NCI-H1930 (cell line): ENCODE measurements at places on chromosomes 7 and 10.
A peak's percentile ranks its signal among the peaks of the same experiment; 100 is the strongest.

- DNase-seq = no peak
These were observed 610.5 kb upstream of the PFKP start for GRCh38 chr10:2456834-2457233.

DNA sequence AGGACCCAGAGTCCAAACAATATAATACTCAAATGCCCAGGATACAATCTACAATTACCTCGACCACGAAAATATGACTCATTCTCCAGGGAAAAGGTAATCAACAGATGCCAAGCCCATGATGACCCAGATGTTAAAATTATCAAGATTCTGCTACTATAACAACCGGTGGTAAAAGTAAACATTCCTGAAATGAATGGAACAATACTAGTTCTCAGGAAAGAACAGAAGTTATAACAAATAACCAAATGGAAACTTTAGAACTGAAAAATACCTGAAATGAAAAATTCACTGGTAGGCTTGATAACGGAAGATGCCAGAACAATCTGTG, 34.1 kb upstream of the GUSB start:
- no peak for DNase-seq

GRCh38 chr7:99606531-99606930, 8.5 kb downstream of the TMEM225B start:
- DNase-seq = no peak

DNA sequence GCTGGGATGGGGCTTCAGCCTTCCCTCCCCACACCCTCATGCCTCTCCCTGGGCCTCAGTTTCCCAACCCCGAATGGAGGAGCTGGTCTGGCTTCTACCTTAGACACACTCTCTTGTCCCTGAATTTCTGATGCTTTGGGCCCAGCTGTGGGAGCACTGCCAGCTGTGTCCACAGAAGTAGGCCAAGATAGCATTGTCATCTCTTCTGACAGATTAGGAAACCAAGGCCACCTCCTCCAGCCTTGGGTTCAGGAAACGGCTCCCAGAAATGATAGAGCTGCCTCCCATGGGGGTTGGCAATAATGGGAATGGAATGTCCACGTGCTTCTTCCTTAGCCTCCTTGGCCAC, 1.3 kb downstream of the PPIF start:
- no peak for DNase-seq

GRCh38 chr7:41699516-41699915, 3.4 kb downstream of the INHBA start:
- no peak for DNase-seq

GRCh38 chr7:55515569-55516279, 56.6 kb downstream of the VOPP1 start:
- no peak for DNase-seq

- no peak for DNase-seq
These were observed 607.6 kb downstream of the KCNMA1 start for GRCh38 chr10:77029777-77030717.

- no peak for DNase-seq
These were observed 49.3 kb downstream of the STK32C start for GRCh38 chr10:132258423-132258822.

DNA sequence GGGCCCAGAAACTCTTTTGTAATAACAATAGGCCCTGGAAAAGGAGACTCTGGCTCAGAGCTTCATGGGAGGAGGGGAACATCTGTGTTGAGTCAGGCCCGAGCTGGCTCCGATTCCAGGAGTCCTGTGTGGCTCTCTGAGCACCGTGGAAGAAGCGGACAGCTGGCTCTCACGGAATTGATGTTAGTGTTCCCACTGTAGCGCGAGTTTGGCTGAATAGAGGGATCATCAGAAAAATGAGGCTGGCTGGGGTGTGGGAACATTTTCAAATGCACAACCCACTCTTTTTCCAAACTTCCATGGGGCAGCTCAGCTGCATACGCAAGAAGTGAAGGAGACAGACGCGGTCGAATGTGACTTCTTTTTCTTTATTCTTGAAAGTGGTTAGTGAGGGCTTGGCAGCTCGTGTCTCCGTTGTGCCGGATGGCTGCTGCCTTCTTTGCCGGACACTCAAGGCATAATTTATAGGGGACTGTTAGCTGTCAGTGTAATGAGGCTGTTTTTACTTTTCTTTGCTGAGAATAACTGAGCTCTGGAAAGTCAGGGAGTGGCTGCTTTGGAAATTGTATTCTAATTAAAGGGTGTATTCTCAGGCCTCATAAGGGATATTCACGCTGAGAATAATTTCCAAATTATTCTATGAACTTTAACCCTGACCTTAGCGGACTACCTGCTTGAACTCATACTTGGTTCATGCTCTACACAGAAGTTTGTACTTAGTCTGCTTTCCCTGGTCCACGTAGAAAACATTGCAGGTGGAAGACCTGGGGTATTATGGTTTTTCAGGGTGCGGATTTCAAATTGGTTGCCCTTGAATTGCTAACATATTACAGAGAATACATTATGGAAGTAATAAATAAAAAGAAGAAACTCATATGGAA, 23.1 kb downstream of the MDFIC start:
- DNase-seq = no peak

GRCh38 chr10:122990278-122990677, 10.1 kb downstream of the PSTK start:
- no peak for DNase-seq

- no peak for DNase-seq
These were observed 663.6 kb downstream of the PARD3 start for GRCh38 chr10:34151481-34151880.

- DNase-seq = no peak
These were observed 6.5 kb downstream of the ZSWIM8 start for GRCh38 chr10:73791871-73792400.

GRCh38 chr10:1685699-1686490, 51.4 kb downstream of the ADARB2 start:
- DNase-seq = no peak

- no peak for DNase-seq
These were observed 67.8 kb downstream of the PHTF2 start for GRCh38 chr7:77866370-77866769.

GRCh38 chr7:17651863-17652385, 288.4 kb downstream of the SNX13 start:
- no peak for DNase-seq

GRCh38 chr7:27890205-27890849, 150.4 kb downstream of the TAX1BP1 start:
- DNase-seq = no peak

- DNase-seq = no peak
These were observed 24.0 kb upstream of the PAPSS2 start for GRCh38 chr10:87635498-87636312.

- no peak for DNase-seq
These were observed 51.7 kb downstream of the ADRA2A start for GRCh38 chr10:111128331-111129180.

- no peak for DNase-seq
These were observed 6.3 kb upstream of the SMKR1 start for GRCh38 chr7:129495987-129496386.

DNA sequence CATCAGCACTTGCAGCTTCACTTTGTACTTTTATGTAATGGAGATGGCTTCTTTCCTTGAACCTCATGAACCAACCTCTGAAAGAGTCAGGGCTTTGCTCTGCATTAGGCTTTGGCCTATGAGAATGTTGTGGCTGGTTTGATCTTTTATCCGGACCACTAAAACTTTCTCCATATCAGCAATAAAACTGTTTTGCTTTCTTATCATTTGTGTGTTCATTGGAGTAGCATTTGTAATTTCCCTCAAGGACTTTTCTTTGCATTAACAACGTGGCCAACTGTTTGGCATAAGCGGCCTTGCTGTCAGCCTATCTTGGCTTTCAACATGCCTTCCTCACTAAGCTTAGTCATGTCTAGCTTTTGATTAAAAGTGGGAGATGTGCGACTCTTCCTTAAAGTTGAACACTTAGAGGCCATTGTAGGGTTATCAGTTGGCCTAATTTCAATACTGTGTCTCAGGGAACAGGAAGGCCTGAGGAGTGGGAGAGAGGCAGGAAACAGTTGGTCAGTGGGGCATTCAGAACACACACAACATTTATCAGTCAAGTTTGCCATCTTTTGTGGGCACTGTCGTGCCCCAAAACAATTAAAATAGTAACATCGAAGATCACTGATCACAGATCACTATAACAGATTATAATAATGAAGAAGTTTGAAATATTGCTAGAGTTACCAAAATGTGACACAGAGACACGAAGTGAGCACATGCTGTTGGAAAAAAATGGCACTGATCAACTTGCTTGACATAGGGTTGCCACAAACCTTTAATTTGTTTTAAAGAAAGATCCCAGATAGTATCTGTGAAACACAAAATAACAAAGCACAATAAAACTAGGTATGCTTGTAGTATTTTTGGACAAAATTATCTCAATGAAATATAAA, 64.7 kb downstream of the NRF1 start:
- no peak for DNase-seq

DNA sequence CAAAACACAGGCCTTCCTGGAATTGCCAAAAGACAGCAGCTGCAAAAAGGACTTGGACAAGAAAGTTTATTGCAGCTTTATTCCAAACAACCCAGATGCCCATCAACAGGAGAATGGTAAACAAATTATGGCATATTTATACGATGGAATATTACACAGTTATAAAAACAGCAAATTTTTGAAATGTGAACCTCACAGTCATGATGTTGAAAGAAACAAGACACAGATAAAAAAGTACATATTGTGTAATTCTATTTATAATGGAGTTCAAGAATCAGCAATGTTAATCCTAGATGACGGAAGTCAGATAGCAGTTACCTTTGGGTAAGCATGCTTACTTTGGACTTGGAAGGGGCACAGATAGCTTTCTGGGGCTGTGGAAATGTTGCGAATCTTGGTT, 44.4 kb downstream of the SYPL1 start:
- no peak for DNase-seq

GRCh38 chr7:36346260-36346831, 43.3 kb upstream of the ANLN start:
- DNase-seq = no peak

DNA sequence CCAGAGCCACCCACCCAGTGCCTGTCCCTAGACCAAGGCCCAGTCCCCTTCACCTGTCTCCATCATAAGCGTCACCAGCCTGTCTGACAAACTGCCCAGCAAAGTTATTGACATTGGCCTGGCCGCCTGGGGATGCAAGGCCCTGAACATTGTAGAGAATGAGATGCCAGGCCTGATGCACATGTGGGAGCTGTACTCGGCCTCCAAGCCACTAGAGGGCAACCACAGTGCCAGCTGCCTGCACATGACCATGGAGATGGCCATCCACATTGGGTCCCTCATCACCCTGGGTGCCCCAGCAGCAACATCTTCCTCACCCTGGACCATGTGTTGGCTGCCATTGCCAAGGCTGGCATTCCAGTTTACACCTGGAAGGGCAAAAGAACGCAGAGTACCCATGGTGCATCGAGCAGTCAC, 63.7 kb upstream of the ANTXRL start:
- DNase-seq = no peak

GRCh38 chr7:92749832-92750446, 86.4 kb downstream of the CDK6 start:
- no peak for DNase-seq

- DNase-seq = no peak
These were observed 79.7 kb downstream of the FOXL3 start for GRCh38 chr7:369476-370258.

DNA sequence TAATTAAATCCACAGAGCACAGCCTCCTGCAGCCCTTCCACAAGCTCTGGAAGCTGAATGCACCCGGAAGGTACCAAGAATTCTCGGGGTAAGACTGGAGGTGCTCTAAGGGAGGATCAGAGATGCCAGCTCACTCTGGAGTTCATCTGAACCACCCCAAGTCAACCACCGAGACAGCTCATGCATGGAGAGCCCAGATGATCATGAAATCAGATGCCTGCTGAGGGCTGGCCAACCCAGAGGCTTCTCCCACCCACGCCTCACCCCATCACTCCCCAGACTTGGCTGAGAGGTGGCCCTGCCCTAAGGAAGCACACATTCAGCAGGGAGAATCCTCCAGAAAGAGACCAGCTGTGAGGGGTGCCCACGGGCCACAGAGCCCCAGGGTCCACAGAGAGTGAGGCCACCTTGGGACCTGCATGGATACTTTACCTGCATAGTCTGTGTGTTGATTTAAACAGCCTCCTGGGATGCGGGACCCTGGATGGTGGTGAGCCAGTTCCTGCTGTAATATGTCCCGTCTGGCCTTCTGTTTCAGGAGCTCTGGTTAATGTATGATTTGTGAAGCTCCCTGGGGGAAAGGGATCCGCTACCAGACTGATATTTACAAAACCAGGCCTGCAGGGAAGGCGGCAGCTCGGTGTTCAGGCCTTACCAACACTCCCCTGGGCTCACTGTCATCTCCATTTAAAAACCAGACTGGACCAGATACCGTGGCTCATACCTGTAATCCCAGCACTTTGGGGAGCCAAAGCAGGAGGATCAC, 64.9 kb downstream of the INSIG1 start:
- DNase-seq = no peak

- DNase-seq = no peak
These were observed 36.9 kb upstream of the WAC start for GRCh38 chr10:28496017-28496416.

DNA sequence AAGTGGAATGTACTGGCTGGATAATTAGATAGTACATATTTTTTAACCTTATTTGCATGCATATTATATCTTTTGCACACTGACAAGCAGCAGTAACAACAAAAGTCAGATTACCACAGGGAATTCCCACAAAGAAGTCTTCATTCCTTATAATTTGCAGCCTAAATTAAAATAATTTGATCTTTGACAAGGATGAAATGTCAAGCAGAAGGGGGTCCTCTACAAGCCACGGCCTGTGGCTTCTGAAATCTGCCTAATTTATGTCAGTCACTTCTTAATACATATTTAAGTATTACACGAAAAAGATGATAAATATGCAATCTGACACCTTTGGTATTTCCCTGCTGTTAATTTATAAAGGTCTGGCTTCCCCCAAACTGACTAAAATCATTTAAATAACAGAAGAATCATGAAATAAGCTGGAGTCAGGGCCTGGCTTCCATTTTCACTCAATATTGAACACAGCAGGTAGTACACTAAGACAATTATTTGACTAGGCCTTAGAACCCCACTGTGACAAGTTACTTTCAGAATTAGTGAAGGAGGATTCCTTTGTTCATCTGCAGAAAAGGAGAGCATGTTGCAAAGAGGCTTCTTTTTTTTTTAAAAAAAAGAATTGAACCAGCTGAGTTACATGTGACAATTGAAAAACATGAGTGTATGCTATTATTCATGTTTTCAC, 351.1 kb upstream of the ETV1 start:
- DNase-seq = peak; percentile 59

DNA sequence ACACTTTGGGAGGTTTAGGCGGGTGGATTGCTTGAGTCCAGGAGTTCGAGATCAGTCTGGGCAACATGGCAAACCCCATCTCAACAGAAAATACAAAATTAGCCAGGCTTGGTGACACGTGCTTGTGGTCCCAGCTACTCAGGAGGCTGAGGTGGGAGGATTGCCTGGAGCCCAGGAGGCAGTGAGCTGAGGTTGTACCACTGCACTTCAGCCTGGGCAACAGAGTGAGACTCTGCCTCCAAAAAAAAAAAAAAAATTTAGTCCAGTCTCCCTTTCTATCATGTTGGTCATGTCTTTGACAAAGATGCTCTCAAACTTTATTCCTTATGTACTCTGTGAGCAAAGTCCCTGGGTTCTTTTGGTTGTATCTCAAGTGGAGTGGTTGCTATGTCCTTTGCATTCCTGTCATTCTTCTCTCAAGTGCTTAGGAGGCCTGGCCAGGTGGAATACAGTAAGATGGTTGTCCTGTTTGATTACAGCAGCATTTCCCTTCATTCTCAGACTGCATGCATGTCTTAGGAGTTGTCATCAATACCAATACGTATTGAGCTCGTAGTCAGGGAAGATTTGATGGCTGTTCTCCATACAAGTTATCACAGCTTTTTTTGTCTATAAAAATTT, 85.7 kb downstream of the MMRN2 start:
- DNase-seq = no peak

- no peak for DNase-seq
These were observed 15.8 kb downstream of the ADAP1 start for GRCh38 chr7:938546-939185.
